ENCODE measurements at places on chromosomes 6 and 20.

GRCh38 chr6:111087871-111088667 is 766 bp downstream of the SLC16A10 start:
- no peak for DNase-seq

GRCh38 chr20:39849664-39850063 is 839.4 kb downstream of the MAFB start:
- peak; percentile 58 for DNase-seq

GRCh38 chr20:59406446-59406845 is 106.0 kb downstream of the EDN3 start:
- DNase-seq = no peak

DNA sequence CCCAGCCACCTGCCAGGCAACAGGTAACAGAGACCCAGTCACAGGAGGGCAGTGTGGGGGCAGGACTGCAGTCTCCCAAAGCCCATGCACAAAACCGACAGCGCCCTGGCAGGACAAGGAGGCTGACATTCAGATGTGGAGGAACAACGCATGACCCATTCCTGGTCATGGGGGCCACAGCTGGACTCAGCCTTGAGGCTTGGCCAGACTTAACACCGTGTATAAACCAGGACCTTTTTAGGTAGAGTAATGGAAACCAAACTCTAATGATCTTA is 8.1 kb downstream of the GFRA4 start:
- DNase-seq = no peak

DNA sequence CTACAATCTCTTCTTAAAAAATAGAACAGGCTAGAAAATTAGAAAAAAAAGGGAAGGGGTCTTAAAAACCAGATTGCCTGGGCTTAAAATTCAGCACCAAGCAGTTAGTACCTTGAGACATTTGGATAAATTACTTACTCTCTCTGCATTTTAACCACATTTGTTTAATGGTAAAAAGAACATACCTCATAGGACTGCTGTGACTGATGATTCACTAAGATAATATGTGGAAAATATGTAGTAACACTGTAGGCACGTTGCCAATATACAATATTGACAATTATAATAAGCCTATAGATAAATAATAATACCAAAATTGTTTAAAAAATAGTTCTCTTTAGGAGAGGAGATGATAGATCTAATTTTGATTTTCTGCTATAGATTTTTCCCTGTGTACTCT is 750.4 kb downstream of the TENT5A start:
- peak; percentile 10 for DNase-seq

DNA sequence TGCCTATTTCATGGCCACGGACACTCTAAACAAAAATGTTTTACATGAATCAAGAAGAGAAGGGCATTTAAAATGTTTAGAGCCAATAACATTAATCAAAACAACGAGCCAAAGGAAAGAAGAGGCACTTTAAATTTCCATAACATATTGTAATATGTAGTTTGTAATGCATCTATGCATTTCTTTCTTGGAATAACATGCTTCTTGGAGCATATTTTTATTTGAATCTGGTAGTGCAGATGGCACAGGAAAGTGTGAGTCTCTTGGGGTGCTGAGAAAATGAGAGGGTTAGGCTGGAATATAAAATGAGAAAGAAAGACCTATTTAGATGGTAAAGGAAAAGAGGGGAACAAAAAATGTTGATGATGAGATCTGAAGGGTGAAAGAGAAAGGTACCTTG is 305.4 kb downstream of the BTBD3 start:
- DNase-seq = no peak

GRCh38 chr6:121260651-121261102 is 73.6 kb downstream of the TBC1D32 start:
- DNase-seq = peak; percentile 23

DNA sequence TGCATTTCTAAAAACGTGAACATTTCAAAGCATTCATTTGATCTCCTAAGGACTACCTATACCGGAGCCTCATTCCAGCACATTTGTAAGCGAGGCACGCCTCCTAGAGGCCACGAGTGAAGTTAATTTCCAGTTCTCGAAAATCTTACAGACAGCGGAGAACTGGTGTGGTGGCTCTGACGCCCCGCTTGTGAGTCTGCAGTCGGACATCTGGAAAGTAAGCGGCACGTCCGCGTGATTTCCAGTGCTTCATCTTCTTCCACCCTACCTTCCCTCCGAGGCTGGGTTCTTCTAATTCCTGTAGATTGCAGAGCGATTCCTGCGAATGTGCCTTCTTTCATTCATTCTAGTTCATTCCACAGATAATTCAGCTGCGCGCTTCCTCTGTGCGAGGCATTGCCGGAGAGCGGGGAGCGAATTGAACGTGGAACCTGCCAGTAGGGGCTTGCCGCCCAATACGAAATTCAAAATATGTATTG is 810 bp upstream of the PRIM2 start:
- peak; percentile 79 for DNase-seq

Data from non-pigmented ciliary epithelial cell (primary cell).